ENCODE measurements at places on chromosomes 11 and 22. TPM values are rescaled to one million over a fixed set of nuclear protein-coding genes. Genes with fewer than 3 reads are reported as not detected.

SMIM38 gene
- 1.1 TPM for total RNA-seq

ANO1 gene
- not detected for total RNA-seq

BRSK2 gene
- 1.3 TPM for total RNA-seq

FZD4 gene
- 0.05 TPM for total RNA-seq

OTOG gene
- total RNA-seq: not detected

SMIM35 gene
- total RNA-seq: not detected

VSIG10L2 gene
- not detected for total RNA-seq

KCNJ1 gene
- not detected for total RNA-seq

MMP27 gene
- not detected for total RNA-seq

KRTAP5-9 gene
- not detected for total RNA-seq

OR8I2 gene
- total RNA-seq: not detected

LSP1 gene
- 263 TPM for total RNA-seq

OR51E2 gene
- total RNA-seq: not detected

MRGPRE gene
- total RNA-seq: not detected

MS4A12 gene
- not detected for total RNA-seq

TSPAN32 gene
- 7.6 TPM for total RNA-seq

CD3D gene
- total RNA-seq: 341 TPM

CBLIF gene
- total RNA-seq: not detected

TMEM126B gene
- 104 TPM for total RNA-seq

RGL4 gene
- total RNA-seq: 3.0 TPM

GRAMD4 gene
- total RNA-seq: 33.8 TPM

PIWIL4 gene
- total RNA-seq: 0.35 TPM

RNF121 gene
- total RNA-seq: 32.2 TPM

LINC01488 gene
- total RNA-seq: not detected

TRIM48 gene
- total RNA-seq: not detected

MRPL21 gene
- 49.4 TPM for total RNA-seq

PANX2 gene
- total RNA-seq: 2.5 TPM

UBQLNL gene
- total RNA-seq: 0.32 TPM

CYTH4 gene
- total RNA-seq: 60.7 TPM

ANO9 gene
- 61.2 TPM for total RNA-seq

RPS6KB2 gene
- total RNA-seq: 64.3 TPM

ZDHHC8 gene
- total RNA-seq: 55.4 TPM

GAL3ST3 gene
- 1.1 TPM for total RNA-seq

All from activated naive CD4-positive, alpha-beta T cell treated with anti-CD3 and anti-CD28 coated beads, Interleukin-2, amount 50 U/mL, for 72 hours (primary cell).